ENCODE measurements at places on chromosomes 6 and 20.
A peak's percentile ranks its signal among the peaks of the same experiment; 100 is the strongest.

GRCh38 chr6:33313105-33313708 is 671 bp downstream of the TAPBP start:
- DNase-seq: no peak

DNA sequence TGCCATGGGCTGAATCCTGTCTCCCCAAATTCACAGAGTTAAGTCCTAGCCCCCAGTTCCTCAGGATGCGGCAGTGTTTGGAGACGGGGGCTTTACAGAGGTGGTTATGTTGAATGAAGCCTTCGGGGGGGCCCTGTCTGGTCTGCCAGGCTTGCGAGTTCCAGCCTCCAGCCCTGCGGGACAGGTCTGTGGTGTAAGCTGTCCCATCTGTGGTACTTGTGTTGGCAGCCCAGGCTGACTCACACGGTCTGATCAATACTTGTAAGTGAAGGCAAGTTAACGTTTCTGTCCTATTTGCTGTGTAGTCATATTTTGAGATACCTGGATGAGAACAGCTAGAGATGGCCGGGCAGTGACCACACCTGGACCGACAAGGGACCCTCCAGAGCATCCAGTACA is 51.8 kb upstream of the GPR31 start:
- no peak for DNase-seq

GRCh38 chr6:3801960-3802359 is 47.2 kb upstream of the FAM50B start:
- DNase-seq: no peak

DNA sequence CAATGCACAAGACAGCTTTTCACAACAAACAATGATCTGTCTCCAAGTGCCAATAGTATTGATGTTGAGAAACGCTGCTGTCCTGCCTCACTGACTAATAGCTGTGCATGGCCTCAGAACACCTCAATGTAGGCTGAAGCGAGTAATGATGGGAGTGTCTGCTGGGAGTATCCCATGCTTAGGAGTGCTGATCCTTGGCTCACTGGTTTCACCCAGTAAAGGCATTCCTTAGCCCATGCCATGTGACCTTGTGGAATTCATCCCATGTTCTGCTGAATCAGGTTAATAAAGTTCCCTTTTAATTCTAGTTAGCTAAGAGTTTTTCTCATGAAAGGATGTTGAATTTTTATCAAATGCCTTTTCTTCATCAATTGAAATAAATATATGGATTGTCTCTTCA is 3.8 kb upstream of the WFDC12 start:
- no peak for DNase-seq

DNA sequence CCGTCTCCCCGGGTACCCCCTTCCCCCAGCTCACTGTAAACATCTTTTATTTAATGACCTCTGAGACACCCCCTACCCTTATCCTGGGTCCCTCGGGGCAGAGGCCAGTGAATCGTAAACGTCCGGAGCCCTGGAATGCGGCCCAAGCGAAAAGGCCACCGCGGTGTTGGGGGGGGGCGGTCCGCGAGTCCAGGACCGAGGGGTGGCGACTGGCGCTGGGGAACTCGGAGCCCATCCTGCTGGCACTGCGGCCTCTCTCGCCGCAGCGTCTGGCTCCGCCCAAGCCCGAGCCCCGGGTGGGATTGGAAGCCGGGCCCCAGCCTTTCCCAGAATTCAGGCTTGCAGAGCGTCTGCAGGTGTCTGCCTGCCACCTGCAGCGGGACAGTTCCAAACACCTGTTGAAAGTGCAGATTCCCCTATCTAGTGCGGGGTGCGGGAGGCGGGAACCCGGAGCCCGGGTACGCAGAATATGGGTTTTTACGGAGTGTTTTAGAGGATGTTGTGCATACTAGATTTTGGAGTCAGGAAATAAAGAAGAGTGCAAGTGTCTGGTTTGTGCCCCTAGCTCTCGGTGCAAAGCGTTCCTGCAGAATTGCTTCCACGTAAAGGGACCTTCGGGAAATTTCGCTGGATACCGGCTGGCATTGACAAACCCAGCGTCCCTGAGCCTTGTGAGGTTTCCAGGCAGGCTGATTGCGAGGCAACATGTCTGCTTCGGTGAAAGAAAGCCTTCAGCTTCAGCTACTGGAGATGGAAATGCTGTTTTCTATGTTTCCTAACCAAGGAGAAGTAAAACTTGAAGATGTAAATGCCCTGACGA is 800 bp downstream of the RWDD2A start:
- peak; percentile 33 for DNase-seq

- no peak for DNase-seq
Measured at GRCh38 chr6:69069881-69070280, 434.8 kb downstream of the ADGRB3 start.

DNA sequence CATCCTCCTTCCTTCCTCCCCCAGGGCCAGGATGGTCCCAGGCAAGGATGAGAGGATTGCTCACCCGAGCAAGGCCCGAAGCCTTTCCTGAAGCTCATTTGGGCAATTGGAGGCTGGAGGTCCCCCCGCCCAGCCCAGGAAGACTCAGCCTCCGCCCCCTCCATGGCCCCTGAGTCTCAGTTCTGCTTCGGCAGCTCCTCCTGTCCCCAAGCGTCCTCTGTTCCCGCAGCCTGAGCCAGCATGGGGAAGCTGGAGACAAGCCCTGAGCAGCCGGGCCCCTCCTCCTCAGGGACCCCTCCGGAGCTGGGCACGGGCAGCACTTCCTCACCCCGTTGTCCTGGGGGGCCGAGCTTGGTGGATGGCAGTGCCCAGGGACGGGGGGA is 26.0 kb downstream of the SLC17A9 start:
- DNase-seq: no peak

GRCh38 chr6:25484900-25485299 is 167.1 kb upstream of the SCGN start:
- no peak for DNase-seq

GRCh38 chr20:56601166-56601565 is 27.9 kb upstream of the TFAP2C start:
- DNase-seq: no peak

- DNase-seq: no peak
Measured at GRCh38 chr6:3616565-3617176, 134.8 kb downstream of the PXDC1 start.

GRCh38 chr20:16011056-16011455 is 562.2 kb downstream of the KIF16B start:
- no peak for DNase-seq

DNA sequence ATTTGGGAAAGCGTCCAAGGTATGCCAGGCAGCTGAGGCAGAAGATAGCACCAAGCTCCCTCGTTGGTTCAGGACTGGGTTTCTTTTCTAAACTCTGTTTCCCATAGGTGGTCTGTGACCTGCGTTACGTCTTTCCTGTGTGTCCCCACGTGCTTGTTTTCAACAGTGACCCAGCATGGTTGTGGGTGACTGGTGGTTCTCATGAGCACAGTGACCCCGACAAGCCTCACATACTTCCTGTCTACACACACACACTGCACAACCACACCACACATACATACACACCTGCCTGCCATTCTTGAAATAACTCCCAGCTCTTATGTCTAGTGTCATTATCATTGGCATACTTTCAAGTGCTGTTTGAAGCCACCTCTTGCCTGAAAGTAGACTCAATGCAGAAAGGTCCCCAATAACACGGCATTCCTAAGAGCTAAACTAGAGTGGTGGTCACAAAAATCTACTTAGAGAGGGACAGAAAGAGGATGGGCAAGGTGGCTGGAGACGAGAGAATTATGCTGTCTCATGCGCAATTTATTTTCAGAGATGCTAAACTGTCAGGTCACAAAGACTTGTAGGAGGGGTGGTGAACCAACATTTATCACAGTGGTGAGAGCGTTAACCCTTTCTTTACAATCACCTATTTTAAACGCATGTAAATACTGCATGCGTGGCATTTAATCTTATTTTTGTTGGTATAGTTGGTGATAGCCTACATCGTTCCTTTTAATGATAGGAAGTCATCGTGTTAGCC is 66.7 kb downstream of the GCNT2 start:
- no peak for DNase-seq

DNA sequence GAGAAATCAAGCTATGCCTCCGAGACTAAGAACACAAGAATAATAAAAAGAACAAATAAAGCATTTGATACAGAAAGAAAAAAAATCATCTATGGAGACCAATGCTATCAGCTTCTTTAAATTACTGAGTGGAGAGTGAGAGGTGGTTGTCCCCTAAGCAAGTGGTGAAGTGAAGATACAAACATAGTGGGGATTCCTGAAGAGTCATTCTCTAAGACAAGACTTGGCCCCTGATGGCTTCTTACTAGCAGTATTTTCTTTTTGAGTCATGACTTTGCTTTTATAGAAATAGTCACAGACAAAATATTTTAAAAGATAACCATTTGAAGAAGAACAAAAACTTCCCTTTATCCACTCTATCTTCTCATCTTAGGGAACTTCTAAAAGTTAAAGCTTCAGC is 261.4 kb upstream of the PRDM1 start:
- no peak for DNase-seq

GRCh38 chr6:47437592-47437991 is 40.0 kb upstream of the CD2AP start:
- DNase-seq: no peak

GRCh38 chr6:53986165-53986720 is 125.0 kb upstream of the MLIP start:
- DNase-seq: no peak

DNA sequence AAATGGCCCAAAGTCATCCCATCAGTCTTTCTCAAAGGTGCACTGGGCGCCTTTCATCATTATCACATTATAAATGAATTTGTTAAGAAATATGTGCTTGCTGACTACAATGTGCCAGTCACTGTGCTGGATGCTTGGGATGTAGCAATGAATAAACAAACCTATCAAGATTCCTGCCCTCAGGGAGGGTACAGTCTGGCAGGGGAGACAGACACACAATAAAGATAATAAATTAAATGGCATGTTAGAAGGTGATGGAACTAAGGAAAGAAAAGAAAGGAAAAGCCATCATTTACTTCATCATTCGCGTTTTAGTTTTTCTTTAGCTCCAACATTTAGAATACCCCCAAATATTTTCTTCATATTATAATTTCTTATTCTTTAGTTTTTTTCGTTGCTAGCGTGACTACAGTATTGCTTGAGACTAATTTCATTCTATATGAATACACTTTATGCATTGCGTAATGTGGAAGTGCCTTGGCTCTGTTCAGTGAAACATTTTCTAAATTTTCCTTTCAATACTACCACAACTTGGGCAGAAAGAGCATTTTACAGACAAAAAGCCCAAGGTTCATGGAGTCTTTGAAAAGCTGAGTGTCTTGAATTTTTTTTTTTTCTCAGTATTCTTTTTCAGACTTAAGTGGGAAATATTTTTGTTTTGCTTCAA is 48.7 kb upstream of the CITED2 start:
- no peak for DNase-seq

GRCh38 chr20:41094353-41095055 is 42.8 kb upstream of the PLCG1 start:
- DNase-seq: no peak

DNA sequence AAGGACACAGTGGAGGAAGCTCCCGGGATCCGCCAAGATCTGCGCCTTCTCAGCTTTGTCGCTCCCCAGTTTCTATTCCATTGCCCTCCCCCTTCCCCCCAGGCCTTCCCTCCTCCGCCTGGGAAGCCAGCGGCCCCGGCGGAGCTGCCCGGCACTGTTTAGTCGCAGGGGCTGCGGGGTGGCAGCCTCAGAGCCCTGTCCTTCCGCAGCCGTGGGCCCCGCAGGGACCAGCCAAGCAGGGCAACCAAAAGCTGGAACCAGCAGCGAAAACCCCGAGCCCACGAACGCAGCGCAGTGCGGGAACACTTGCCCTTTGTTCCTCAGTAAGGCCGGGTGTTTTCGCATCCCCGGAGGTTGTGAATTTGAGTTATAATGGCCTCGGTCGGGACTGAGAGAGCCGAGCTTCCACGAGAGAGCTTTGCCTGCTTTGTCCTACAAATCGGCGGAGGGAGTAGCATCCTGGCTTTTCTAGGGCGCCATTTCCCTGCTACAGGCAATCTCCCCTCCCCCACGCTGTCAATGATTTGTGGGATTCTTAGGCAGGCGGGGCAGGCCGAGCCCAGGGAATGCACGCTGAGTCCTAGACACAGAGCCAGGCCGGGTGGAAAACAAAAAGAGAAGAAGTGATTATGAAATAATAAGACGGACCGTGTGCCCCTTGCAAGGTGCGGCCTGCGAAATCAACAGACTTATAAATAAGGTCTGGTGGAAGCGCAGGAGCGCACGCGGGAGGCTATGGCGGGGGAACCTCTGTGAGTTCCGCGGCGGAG is 4.0 kb upstream of the TUBB2B start:
- DNase-seq: no peak

DNA sequence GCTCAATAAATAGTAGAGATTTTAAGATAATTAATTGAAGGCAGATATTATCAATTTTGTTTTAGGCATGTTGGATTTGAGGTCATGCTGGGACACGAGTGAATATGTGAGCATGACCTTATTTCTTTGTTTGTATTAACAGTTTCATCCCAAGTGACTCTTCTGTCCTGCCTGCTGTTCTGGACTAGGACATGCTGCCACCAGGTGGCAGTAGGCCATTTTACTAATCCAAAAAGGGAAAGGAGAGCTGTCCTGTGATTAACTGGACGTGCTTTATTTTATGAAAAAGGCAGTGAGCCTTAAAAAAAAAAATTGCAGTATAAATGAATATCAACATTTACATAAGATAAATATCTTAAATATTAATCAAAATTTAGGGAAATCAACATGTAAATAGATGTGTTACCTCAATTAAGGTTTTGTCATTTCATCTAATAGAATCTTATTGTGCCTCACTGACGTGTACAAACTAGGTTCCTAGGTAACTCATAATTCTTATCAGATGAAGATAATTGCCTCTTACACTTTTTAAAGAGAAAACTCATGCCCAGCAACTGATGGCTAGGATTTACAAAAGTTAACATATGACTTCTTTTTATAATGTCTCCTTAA is 49.8 kb downstream of the FRK start:
- no peak for DNase-seq

Data from iPS DF 19.7 (cell line).